ENCODE measurements at places on chromosomes 6 and 20.
A peak's percentile ranks its signal among the peaks of the same experiment; 100 is the strongest.

- H3K4me3 ChIP-seq: no peak overlapping the region
- H3K4me1 ChIP-seq: no peaks in the 10 kb centered on the region
- DNase-seq: no peak
- H3K36me3 ChIP-seq: no peaks in the 10 kb centered on the region
These were observed 634.2 kb upstream of the IMPG1 start for GRCh38 chr6:76706631-76707030.

- peaks cover 22% of the 10 kb centered on the region for H3K4me1 ChIP-seq
- no peaks in the 10 kb centered on the region for H3K36me3 ChIP-seq
- peak overlapping the region; percentile 65 for H3K4me3 ChIP-seq
These were observed 993 bp downstream of the STX16 start for GRCh38 chr20:58651946-58652605.

GRCh38 chr6:139219271-139219729 is 72.5 kb downstream of the TXLNB start:
- H3K27me3 ChIP-seq: no peaks in the 10 kb centered on the region
- no peaks in the 10 kb centered on the region for H3K36me3 ChIP-seq
- no peaks in the 10 kb centered on the region for H3K4me1 ChIP-seq
- peak; percentile 84 for DNase-seq
- H3K4me3 ChIP-seq: no peak overlapping the region
- no peak overlapping the region for H3K27ac ChIP-seq

DNA sequence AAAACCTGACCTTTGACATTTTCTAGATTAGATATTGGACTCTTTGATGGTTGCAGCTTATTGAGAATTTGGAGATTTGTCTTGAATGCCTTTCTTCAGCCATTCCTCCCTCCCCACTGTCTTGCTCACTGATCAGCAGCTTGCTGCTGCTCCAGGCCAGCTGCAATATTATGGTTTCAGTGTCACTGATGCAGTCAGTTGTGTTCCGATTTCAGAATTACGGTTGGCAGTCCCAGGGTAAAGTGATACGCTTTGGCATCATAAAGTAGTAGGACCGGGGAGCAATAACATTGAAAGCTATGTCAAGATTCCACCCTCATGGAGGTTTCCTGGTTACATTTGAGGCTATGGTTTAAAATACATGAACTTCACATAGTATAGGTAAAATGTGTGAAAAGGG is 152.6 kb downstream of the BCKDHB start:
- H3K27me3 ChIP-seq: no peaks in the 10 kb centered on the region
- no peak overlapping the region for H3K27ac ChIP-seq
- H3K4me1 ChIP-seq: no peaks in the 10 kb centered on the region
- DNase-seq: no peak
- H3K4me3 ChIP-seq: no peak overlapping the region

- no peaks in the 10 kb centered on the region for H3K27me3 ChIP-seq
- H3K27ac ChIP-seq: no peak overlapping the region
- no peak overlapping the region for H3K4me3 ChIP-seq
- H3K4me1 ChIP-seq: peaks cover 6% of the 10 kb centered on the region
- H3K36me3 ChIP-seq: no peaks in the 10 kb centered on the region
These were observed 579.9 kb downstream of the MAFB start for GRCh38 chr20:40109136-40109535.

DNA sequence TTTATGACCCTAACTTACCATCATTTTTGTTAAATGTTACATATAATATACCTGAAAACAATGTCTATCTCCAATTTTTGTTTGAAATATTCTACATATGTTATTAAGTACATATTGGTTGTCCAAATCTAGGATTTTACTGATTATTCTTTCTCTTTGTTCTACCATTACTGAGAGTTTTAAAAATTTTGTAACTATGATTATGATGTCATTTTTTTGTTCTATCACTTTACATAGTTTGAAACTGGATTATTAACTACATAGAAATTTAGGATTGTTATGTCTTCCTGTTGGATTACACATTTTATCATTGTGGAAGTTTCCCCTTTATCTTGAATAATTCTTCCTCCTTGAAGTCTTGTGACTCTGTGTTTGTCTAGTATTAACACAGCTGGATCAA is 41.2 kb downstream of the LINC00237 start:
- H3K4me1 ChIP-seq: no peaks in the 10 kb centered on the region
- no peak overlapping the region for H3K27ac ChIP-seq
- H3K36me3 ChIP-seq: no peaks in the 10 kb centered on the region

DNA sequence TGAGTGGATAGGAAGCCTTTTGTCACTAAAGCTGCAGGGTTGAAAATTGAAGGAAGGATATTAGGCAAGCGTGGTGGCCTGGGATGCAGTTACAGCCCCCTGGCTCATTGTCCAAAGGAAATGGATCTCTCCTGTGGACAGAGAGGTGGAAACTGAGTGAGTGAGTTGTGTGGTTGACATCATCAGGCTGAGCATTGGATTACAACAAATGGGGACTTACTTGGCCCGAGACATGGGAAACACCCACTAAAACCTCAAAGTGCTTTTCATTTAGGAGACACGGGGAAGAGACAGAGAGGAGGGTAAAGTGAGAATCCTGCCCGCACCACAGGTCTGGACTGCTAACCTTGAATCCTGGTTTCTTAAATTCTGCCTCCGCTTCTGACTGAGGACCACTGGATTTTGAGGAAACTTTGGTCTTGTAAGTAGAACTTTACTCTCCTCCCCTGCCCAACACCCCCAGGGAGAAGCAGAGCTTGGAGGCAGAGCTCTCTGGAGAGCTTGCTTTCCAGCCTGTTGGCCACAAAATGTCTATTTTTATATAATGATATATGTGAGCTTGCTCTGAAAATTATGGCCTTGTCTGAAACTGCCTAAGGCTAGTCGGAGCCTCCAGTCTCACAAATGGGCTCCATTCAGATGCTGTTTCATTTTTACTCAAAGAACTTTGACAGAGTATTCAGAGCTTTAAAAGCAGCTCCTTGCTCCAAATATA is at the start of gene PKIG:
Gene PKIG, plus strand, starts transcription at position 269 of the 715 bp plus-strand sequence. CDS start 31,978 bp downstream, outside the sequence.
- H3K4me1 ChIP-seq: peaks cover 43% of the 10 kb centered on the region
- DNase-seq: no peak
- peak within 1 kb of the TSS; percentile 18 for H3K4me3 ChIP-seq
- no peaks in the 10 kb centered on the region for H3K27me3 ChIP-seq
- H3K27ac ChIP-seq: peak within 1 kb of the TSS; percentile 72

Data from thyroid gland (tissue), 4 donors.